Memory B cell (primary cell): ENCODE measurements at places on chromosomes 4 and X.

- no peaks in the 10 kb centered on the region for H3K4me1 ChIP-seq
- H3K4me3 ChIP-seq, result no peak overlapping the region
- no peaks in the 10 kb centered on the region for H3K27me3 ChIP-seq
Measured at GRCh38 chr4:45358573-45359506, 632.5 kb upstream of the GNPDA2 start.

DNA sequence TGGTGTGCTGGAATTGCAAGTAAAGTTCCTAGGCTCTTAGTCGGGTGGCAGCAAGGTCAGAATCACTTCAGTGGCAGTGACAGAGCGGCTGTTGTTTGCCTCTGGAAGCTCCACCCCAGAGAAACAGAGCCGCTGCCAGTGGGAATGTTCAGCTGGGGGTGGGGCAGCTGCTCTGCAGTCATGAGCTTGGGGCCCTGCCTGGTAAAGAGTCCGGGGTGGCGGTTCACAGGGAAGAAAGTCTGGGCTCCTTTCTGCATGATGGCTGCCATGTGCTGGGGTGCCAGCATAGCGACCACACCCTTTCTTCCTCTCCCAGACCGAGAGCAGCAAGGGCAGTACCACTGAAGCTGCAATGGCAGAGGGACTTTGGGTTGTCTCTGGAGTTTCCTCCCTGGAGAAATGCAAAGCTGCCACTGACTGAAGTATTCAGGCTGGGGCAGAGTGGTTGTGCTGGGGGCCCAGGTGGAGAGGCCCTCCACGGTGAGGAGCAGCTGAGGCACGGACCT, 108.8 kb upstream of the CENPE start:
- no peak for DNase-seq
- peaks cover 3% of the 10 kb centered on the region for H3K27me3 ChIP-seq
- H3K4me1 ChIP-seq, result no peaks in the 10 kb centered on the region
- no peak overlapping the region for H3K27ac ChIP-seq
- no peak overlapping the region for H3K4me3 ChIP-seq

DNA sequence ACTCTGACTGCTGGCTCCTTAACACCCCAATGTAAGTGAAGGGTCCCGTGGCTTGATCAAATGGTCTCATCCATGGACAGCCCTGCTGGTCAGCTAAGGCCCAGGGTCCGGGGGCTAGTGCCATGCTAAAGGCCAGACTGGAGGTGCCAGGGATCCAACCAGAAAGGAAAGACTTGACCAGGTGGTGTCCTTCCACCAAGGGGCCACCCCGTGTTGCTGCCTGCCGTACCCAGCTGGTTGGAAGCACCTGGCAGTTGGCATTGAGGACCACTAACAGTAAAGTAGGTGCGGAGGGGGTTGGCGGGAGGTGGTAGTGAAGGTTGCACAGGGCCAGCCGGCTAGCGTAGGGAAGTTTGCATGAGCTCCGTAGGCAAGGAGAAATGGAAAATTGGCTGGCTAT, 1.7 kb upstream of the IL1RAPL2 start:
- H3K27me3 ChIP-seq, result peaks cover 3% of the 10 kb centered on the region
- no peak for DNase-seq
- no peaks in the 10 kb centered on the region for H3K36me3 ChIP-seq
- H3K4me3 ChIP-seq, result no peak overlapping the region
- no peak overlapping the region for H3K27ac ChIP-seq

- H3K4me3 ChIP-seq, result no peak overlapping the region
- DNase-seq, result no peak
- no peaks in the 10 kb centered on the region for H3K27me3 ChIP-seq
- no peak overlapping the region for H3K27ac ChIP-seq
- peaks cover 17% of the 10 kb centered on the region for H3K36me3 ChIP-seq
Measured at GRCh38 chr4:106289737-106290136, 26.3 kb downstream of the TBCK start.

DNA sequence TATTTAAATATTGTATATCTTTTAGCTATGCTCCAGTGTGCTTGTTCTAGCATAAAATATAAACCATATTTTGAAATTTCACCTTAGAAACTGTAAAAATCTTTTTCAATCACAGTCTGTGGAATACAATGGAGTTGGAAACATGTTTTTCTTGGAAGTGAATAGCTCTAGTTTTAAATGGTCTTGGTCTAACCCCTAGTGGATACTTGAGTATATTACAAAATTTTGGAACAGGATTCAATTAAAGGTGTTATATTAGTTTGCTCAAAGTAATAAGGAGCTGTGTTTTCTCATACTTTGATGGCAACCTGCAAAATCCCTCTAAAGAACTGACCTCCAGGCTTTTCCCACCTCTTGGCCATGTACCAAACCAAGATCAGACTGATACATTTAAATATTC, 48.2 kb downstream of the STK26 start:
- H3K4me1 ChIP-seq, result no peaks in the 10 kb centered on the region
- peaks cover 3% of the 10 kb centered on the region for H3K36me3 ChIP-seq
- no peaks in the 10 kb centered on the region for H3K27me3 ChIP-seq
- no peak overlapping the region for H3K27ac ChIP-seq
- no peak for DNase-seq

DNA sequence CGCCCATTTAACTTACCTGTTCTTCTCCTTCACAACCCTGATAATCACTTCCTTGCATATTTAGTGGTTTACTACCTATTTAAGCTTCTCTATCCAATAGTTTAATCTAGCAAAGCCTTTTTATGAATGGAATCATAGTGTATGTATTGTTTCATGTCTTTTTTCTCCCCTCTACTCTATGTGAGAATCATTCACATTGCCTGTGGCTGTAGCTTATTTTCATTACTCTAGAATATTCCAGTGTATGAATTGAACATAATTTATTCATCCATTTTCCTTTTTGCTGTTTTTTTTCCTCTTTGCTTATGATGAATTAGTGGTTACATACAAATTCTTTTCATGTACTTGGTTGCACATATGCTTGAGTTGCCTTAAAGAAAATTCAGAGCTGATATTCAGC, 490 bp upstream of the ADH4 start:
- DNase-seq, result no peak
- H3K4me1 ChIP-seq, result no peaks in the 10 kb centered on the region
- no peaks in the 10 kb centered on the region for H3K27me3 ChIP-seq

GRCh38 chrX:67546496-67547423, 2.9 kb downstream of the AR start:
- H3K36me3 ChIP-seq, result no peaks in the 10 kb centered on the region
- no peaks in the 10 kb centered on the region for H3K4me1 ChIP-seq
- H3K27ac ChIP-seq, result no peak overlapping the region
- H3K4me3 ChIP-seq, result no peak overlapping the region

DNA sequence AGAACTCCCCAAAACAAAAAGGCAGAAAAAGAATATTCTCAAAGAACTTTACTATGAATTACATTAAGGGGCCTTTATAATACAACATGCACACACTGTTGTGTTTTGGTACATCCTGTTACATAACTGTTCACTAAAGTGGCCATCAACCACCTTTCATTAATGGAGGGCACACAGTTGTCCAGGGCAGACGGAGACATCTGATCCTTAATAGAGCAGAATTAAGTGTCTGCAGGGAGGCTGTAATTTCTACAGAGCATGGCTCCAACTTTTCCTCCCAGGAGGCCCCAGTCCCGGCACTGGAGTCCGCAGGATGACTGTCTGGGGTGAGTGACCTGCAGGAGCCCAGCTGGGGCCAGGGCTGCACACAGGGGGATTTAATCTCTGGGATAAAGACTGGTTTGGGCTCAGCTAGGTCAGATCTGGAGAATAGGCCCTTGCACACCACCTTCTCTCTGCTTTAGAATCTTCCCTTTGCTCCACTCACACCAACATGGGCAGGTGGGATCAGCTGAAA, 233.4 kb downstream of the MAML3 start:
- DNase-seq, result no peak
- no peaks in the 10 kb centered on the region for H3K36me3 ChIP-seq
- H3K4me3 ChIP-seq, result no peak overlapping the region
- no peaks in the 10 kb centered on the region for H3K4me1 ChIP-seq

DNA sequence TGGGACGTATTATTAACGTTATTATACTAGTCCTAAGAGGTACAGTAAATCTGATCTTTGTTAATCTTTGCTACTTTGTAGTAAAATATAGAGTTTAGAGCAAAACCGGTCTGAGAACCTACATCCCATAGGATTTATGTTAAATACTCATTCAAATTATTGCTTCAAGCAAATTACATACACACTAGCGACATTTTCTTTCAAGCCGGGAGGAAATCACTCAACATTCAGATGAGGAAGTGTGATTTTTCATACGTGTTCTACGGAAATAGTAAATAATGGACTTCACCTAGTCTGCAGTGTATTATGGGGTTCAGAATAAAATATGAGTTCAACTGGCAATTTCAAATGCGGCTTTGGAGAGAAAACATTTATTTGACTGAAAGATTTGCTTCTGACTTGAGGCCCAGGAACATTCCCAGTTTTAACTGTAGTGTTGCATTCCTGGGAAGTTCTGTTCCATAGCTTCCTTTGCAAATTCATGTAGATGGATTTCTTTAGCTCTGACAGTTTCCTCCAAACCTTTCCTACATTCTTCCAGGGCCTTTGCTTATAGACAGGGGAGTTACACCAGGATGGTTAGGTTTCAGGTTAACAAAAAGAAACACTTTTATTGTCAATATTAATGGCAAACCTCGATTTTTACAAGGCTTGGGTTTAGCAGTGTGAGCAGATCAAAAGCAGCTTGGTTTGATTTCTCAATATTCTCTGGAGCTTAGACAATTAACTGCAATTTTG, 5.3 kb upstream of the HAND2 start:
- no peak for DNase-seq
- no peaks in the 10 kb centered on the region for H3K36me3 ChIP-seq
- H3K27ac ChIP-seq, result no peak overlapping the region
- H3K27me3 ChIP-seq, result peaks cover 33% of the 10 kb centered on the region
- no peak overlapping the region for H3K4me3 ChIP-seq

- no peaks in the 10 kb centered on the region for H3K27me3 ChIP-seq
- DNase-seq, result no peak
Measured at GRCh38 chr4:65719635-65720034, 49.3 kb upstream of the EPHA5 start.

DNA sequence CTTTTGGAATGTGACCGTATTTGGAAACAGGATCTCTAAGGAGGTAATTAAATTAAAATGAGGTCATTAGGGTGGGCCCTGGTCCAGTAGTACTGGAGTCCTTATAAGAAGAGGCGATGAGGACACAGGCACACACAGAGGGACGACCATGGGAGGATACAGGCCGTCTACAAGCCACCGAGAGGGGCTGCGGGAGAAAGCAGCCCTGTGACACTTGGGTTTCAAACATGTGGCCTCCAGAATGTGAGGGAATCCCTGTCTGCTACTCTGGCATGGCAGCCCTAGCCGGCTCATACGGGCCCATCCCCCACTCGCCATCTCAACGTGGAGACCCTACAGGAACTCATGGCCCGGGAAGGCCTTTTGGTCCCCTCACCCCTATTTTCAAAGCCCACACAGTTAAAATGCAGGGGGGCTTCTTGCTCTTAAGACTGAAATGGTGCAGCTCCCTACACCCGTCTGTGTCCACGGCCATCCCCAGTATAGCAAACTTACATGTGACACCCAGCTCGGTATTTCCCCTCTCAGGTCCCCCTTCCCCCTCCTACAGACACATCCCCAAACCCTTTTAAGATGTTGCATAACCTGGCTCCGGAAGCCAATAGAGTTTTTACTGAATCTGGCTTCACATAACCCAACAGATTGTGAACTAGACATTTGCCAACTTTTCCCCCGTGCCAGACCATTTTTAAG, 124.1 kb upstream of the TBL1X start:
- DNase-seq, result no peak
- peak overlapping the region; percentile 68 for H3K4me3 ChIP-seq
- H3K27ac ChIP-seq, result peak overlapping the region; percentile 83
- no peaks in the 10 kb centered on the region for H3K36me3 ChIP-seq
- H3K4me1 ChIP-seq, result peaks cover 7% of the 10 kb centered on the region

DNA sequence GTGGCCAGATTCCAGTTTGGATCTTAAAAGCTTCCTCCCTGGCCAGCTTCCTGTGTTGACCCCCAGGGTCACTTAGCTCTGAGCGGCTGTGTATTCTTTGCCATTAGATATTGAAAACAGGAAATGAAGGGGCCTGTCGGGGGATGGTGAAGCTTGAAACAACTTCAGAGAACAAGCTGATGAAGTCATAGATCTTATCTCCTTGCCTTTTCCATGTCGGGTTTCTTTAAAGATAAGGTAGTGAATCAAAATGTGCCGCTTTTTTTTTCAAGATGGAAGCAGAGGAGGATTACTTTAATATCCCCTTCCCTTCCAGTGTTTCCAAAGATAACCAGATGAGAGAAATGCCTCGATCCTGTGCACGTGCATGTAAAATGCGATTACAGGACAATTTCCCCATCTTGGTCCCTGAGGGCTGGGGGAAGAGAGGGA, 508.5 kb downstream of the MID1IP1 start:
- peaks cover 11% of the 10 kb centered on the region for H3K27me3 ChIP-seq
- DNase-seq, result no peak
- peaks cover 6% of the 10 kb centered on the region for H3K4me1 ChIP-seq
